ENCODE measurements at places on chromosomes 7 and 10.

DNA sequence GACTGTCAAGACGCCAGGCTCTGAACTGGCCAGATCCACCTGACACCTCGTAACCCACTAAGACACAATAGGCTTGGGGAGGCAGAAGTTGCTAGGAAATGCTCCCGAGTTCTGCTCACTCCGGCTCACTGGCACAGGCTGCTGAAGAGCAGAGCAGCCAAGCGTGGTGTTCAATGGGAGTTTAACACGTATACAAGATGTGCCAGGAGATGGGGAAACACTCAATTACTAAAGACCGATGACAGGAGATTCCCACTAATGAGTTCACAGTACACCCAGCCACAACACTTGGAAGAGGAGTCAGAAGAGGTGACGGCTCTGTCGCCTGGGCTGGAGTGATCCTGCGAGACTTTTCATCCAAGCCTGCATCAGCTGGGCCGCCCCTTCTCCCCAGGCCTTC is 303.4 kb downstream of the GFRA1 start:
- no peak for DNase-seq

DNA sequence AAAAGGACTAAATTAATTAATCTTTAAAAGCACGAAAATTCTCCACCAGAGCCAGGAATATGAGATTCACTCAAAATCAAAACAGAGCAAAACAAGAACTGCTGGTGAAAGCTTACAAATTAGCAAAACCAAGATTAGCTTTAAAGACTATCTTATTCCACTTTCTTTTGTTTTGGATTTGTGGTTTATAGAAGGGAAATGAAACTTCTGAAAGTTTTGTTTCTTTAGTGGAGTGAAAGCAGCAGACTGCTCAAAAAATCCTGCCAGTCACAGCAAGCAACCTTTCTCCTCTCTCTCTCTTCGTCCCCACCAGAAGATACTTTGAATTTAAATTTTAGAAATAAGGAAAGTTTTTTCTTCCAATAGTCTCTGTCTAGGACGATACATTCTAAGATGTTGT is 7.8 kb downstream of the ACTA2 start:
- DNase-seq = no peak

GRCh38 chr7:115037128-115037802 is 115.4 kb downstream of the MDFIC start:
- DNase-seq = no peak

- DNase-seq = no peak
These were observed 78.2 kb downstream of the MAPK8 start for GRCh38 chr10:48384699-48384982.

DNA sequence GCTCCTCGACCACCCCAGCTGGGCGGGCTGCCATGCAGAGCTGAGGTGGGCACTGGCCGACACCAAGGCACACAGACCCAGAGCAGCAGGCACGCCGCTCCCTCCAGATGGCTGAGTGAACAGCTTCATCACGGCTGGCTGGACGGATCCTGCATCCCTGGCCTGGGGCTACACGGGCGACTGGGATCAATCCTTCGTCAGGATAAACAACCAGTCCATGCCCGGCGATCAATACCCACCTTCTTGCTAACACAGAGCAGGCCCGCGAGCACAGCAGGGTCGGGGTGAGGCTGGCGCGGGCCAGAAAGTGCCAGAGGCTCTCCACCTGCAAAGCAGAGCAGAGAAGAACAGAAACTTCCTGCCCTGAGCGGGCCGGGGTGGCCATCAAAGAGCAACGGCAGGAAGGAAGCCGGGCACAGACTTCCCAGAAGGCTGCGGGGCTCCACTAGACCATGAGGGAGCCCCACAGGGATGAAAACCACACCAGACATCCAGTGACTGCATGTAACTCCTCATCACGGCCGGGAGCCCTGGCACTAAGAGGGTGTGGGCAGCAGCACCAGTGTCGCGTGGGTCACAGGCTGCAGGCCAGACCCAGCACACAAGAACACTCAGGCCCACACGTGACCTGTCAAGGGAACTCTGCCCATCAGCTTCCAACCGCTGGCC is 166.4 kb downstream of the MAD1L1 start:
- DNase-seq = no peak

DNA sequence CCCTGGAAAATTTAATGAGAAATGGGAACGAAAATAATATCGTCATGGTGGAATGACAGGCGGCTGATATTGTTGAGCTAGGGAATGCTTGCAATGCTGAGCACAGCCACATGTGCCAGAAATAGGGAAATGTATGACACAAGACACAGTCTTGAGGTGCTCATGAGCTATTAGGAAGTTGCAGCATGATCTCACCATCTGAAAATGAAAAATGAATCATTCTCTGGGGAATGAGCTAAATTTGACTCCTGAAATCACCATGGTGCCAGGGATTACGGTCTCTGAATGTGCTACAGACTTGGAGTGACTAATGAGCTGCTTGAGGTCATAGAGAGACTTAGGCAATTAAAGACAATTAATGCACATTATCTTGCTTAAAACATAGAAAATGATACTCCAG is 845.0 kb downstream of the CNTNAP2 start:
- DNase-seq = no peak

DNA sequence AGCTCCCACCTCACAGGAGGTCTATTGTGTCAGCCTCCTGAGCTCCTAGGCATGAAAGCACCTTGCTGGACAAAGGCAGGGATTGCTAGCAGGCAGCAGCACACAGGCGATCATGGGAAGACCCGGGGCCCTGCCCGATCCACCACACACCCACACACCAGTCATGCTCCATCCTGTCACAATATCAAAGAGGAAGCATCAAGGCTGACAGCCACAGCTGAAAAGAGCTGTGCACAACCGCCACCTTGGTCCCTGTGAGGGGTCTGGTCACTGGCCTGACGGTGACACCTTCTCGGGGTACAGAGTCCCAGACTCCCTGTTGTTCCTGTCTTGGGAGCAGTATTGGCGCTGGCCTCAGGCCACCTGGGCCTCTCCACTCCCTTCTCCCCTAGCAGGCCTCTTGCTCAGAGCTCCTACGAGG is 89.7 kb upstream of the RET start:
- no peak for DNase-seq
